Thymus (tissue), 14 donors: ENCODE measurements at places on chromosomes 12 and 14.

DNA sequence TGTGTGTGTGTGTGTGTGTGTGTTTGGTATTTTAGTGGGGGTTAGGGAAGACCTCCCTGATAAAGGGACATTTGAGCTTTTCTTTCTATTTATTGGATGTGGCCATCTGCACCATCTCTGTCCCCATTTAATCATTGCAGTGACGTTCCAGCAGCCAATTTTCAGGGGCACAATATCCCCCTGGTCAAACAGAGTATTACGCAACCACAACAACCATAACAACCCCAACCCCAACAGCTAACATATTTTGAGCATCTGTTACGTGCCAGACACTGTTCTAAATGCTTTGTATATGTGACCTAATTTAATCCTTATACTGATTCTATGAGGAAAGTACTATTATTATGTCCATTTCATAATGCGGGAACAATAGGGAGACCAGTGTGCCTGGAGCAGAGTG lies 87.4 kb downstream of the TTC8 start:
- DNase-seq, result no peak

DNA sequence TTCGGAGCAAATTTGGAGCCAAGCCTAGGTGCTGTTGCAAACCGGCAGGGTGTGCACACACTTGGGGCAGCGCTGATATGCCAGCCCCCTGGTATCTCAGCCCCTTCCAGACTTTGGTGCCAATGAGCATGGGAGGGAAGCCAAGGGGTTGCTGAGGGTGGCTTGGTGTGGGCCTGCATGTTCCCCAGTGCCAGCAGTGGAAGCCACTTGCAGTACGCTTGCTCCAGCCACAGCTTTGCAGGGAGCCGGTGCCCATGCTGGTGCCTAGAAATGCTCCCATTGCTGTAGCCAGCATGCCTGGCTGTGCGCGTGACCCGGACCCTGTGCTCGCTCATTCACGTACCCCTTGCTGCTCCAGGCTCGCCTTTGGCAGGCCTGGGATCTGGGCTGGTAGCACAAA lies 67.1 kb upstream of the DNM1L start:
- DNase-seq, result no peak

GRCh38 chr12:2690348-2691005 lies 104.3 kb upstream of the FKBP4 start:
- no peak for DNase-seq

GRCh38 chr14:42001431-42001830 lies 394.8 kb downstream of the LRFN5 start:
- DNase-seq, result no peak

- DNase-seq, result no peak
Measured at GRCh38 chr12:23540572-23540971, 408.9 kb downstream of the SOX5 start.

DNA sequence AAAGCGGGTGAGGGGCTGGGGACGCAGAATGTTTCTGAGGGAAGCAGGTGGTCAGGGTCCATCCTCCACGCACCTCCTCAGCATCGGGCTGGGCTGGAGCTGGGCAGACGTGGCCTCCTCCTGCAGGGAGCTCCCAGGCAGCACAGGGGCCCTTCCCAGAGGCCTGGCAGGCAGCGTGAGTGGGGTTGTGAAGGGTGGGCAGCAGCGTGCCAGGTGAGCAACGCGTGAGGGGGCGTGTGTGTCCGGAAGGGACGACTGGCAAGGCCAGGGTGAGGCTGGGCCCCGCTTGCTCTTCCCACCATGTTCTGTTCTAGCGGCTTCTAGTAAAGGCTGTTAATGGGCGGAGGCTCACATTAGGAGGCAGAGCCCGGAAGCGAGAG lies 17.1 kb downstream of the ANKRD9 start:
- no peak for DNase-seq

GRCh38 chr14:89277203-89277602 lies 139.8 kb downstream of the FOXN3 start:
- no peak for DNase-seq

- no peak for DNase-seq
Measured at GRCh38 chr12:123995023-123995748, 22.2 kb downstream of the ZNF664 start.

GRCh38 chr14:39957290-39957689 lies 525.1 kb upstream of the FBXO33 start:
- no peak for DNase-seq

GRCh38 chr12:47318963-47319362 lies 239.2 kb upstream of the AMIGO2 start:
- DNase-seq, result no peak

DNA sequence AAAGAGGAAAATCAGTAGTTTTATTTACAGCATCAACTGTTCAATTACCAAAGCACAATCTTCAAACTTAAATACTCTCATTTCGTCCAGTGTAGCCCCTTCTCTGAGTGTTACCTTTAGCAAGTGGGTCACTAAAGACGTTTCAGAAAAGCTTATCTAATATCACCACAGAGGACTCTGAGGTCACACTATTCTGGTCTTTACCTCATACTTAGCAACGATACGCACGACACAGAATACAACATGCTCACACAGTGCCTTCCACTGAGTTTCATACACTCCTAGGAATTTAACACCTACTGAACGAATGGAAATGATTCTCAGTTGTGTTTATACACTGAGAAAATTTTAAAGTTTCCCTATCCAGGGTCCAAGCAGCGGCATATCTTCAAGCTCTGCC lies 2.0 kb downstream of the SYT10 start:
- no peak for DNase-seq

GRCh38 chr14:70006699-70007098 lies 127.5 kb downstream of the SMOC1 start:
- no peak for DNase-seq

- no peak for DNase-seq
Measured at GRCh38 chr12:2697057-2697800, 97.5 kb upstream of the FKBP4 start.

DNA sequence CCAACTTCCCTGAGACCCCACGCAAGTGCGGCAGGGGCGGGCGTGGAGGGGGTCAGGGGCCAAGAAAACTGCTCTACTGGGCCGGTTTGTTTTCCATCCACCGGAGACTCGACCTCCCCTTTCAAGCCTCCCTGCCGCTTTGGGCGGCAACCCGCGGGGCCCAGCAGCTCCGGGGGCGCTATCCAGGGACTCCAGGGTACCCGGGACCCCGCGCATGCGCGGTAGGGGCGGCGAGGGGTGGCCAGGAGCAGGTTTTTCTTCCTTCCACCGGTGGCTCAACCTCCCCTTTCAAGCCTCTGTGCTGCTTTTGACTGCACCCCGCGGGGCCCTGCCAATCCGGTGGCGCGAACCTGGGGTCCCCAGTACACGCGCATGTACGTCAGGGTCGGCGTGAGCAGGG lies 323.5 kb downstream of the ALG10 start:
- DNase-seq, result no peak

GRCh38 chr14:86989285-86989684 lies 1003.7 kb downstream of the GALC start:
- no peak for DNase-seq

- no peak for DNase-seq
Measured at GRCh38 chr14:35825968-35826217, 245 bp upstream of the BRMS1L start.

DNA sequence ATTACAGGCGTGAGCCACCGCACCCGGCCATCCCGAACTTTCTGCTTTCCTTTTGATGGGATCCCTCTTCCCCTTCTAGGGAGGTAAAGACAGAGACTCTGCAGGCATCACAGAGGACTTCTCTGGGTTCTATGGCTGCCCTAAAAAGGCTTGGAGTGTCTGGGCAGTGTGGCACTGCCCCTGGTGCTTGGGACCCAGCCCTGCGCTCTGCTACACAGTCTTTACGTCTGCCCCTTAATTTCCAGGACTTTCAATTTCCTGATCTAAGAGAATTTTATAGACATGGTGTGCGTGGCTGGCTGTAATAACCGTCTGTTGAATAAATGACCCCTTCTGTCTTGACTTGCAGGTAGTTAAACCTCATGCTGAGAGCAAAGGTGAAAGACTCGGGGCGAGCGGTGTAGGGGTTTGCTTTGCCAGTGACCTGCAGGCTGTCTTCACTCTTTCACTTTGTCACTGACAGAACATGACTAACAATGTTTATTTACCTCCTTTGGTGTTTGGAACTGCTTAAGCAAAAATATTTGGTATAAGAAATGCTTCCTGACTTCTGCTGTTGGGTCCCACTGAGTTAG lies 110.9 kb upstream of the MAP1LC3B2 start:
- no peak for DNase-seq

- DNase-seq, result no peak
Measured at GRCh38 chr12:95458761-95459160, 15.2 kb upstream of the METAP2 start.

GRCh38 chr12:53326460-53327185 lies 5.2 kb upstream of the AAAS start:
- no peak for DNase-seq

DNA sequence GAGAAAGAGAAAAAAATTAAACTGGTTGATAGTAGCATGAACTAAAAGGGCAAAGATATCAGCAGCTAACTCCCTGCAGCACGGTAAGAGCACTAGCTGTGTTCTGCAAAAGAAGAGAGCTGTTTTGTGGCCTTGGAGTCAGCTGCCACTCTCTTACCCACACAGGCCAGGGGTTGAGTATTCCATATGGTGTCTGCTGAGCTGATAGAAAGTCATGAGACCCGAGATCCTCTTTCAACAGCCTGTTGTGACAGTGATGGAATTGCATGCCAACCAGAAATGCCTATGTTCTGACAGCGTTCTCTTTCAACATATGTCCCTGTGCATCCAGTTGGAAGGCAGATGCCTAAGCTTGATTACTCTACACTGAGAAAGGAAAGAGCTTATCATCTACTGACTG lies 39.9 kb downstream of the TMTC1 start:
- no peak for DNase-seq

DNA sequence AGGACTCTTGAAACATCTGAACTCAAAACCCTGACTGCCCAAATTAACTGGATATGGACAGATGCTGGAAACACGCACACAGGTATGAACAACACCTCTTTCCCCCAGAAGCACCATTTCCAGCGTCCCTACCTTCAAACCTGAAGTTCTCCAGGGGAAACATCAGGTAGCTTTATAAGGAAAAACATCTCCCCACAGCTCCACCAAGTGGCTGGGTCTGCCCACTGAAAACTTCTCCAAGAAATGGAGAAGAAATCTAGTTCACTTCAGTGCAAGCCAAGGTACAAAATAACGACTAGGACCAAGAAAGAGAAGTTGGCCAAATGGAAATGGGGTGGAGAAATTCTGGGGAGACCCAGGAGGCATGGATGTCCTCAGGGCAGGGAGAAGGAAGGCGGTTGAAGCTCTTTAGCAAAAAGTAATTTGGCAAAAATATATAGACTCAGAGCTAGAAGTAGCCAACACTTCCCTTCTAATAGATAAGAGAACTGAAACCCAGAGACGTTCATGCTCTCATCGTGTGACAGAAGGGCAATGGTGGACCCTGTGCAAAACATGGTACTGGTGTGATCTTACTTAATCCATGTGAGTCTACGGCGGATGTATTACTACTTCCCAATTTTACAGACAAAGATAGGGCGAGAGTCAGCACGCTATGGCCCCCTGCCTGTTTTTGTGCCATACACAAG lies 10.5 kb upstream of the NUAK1 start:
- no peak for DNase-seq

DNA sequence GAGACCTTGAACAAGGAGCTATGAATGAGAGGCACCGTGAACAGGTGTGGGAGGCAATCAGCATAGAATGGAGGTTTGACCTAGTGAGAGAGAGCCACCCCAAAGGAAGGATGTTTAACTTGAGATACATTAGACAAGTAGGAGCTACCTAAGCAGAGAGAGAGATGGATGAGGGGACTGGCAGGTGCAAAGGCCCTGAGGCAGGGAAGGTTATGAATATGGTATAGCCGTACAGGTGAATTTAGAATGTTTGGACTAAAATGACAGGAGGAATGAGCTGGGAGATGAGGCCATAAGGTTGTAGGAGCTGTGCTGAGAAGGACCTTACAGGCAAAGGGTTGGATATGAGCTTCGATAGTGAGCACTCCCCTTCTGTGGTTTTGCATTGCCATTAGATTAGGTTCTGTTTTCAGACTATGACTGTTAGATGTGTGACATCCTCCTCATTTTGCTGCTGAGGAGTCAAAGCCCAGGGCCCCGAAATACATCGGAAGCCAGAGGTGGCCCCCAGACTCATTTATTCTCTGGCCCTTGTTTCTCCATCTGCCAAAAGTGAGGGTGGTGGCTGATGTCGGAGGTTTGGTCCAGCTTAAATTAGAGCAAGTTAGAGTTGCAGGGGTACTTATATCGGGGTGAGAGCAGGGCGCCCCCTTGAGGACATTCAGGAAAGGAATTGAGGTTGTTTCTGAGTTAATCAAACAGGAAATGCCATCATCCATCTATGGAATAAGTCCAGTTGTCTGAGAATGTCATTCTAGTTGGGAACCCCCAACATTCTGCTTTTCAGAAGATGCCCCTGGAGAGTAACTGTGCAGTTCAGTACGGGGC lies 29.4 kb downstream of the SLC24A4 start:
- DNase-seq, result no peak

- DNase-seq, result no peak
Measured at GRCh38 chr14:82447586-82447985, 913.9 kb upstream of the SEL1L start.

DNA sequence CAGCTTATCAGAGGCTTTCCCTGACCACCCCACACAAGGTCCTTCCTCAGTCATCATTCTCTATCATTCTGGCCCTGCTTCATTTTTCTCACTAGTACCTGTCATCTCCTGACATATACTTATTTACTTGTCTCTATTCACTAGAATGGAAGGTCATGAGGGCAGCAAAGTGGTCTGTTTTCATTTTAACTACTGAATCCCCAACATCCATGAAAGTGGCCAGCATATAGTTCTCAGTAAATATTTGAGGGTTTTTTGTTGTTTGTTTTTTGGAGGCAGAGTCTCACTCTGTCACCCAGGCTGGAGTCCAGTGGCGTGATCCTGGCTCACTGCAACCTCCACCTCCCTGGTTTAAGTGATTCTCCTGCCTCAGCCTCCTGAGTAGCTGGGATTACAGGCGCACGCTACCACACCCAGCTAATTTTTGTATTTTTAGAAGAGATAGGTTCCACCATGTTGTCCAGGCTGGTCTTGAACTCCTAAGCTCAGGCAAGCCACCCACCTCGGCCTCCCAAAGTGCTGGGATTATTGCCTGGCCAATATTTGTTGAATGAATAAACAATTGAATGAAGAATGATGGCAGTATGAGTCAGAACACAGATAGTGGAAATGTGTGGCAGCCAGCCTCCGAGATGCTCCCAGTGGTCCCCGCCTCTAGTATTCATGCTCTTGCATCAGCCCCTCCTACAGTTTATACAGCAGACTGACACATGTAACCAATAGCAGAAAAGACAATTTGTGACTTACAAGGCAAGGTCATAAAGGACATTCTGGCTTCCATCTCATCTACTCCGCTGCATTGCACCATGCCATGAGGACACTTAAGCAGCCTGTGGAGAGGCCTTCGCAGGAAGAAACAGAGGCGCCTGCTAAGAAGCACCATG lies 7.0 kb upstream of the ANO6 start:
- no peak for DNase-seq

GRCh38 chr14:49622022-49622607 lies 1.5 kb downstream of the MGAT2 start:
- DNase-seq, result no peak

- DNase-seq, result no peak
Measured at GRCh38 chr12:20000229-20000849, 368.0 kb upstream of the PDE3A start.
